ENCODE measurements at places on chromosomes 5 and 9. TPM values are rescaled to one million over a fixed set of nuclear protein-coding genes. Genes with fewer than 3 reads are reported as not detected.

MCC gene
- 19.0 TPM for total RNA-seq

GARIN3 gene
- not detected for total RNA-seq

SLC6A7 gene
- not detected for total RNA-seq

CHSY3 gene
- 5.5 TPM for total RNA-seq

PCDHGA11 gene
- total RNA-seq, result 11.7 TPM

SH3PXD2B gene
- total RNA-seq, result 24.1 TPM

SCGB3A2 gene
- not detected for total RNA-seq

DBH gene
- total RNA-seq, result not detected

CANX gene
- total RNA-seq, result 962 TPM

SPATA31E1 gene
- under 0.01 TPM for total RNA-seq

Measured in uterine smooth muscle cell (primary cell).